ENCODE measurements at places on chromosomes 2 and 18.

- DNase-seq: peak; percentile 33
These were observed 465 bp downstream of the SEPTIN10 start for GRCh38 chr2:109613081-109613921.

DNA sequence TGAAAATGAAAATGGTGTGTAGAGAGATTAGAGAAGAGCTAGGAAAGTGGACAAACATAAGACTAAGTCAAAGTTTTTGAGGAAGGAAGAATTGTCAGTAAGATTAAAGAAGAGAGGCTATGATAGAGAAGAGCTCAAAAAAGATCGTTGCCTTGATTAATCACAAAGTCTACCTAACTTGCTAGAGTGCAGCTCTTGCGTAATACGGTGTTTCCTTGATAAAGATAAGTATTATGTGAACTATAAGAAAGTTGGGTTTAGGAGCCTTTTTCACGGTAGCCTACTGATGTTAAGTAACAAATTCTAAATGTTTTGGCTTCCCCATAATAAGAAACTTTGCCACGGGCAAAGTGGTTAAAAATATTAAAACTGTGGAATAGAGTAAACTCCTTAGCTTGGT, 226.4 kb upstream of the NRXN1 start:
- DNase-seq: no peak

DNA sequence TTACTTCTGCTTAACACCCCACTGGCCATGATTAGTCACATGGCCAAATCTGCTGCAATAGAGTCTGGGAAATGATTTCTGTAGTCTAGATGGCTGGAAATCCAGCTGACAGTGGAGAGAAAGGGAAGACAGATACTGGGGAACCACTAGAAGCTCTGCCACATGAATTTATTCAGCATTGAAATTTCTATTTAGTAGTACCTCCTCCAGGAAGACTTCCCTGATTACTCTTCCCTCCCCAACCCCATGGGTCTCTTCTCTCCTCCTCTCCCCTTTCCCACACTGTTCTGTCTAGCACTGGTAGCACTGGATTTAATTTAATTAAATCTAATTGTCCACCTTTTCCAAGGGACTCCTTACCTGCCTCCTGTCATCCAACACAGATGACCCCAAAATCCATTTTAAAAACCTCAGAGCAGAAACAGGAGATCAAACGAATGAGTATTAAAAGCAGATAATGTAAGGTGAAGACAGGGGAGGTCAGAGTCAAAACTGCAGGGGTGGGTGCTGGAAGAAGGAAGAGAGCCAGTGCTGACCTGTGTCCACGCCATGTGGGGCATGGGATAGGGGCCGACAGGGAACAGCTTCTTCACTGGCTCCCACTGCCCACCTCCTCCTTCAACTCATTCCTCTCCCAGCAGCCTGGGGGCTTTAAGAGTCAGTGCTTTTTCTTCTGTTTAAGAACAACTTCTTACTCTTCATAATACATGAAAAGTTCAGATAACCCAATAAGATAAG, 169.2 kb upstream of the HS6ST1 start:
- DNase-seq: no peak

GRCh38 chr2:236776695-236777251, 207.1 kb downstream of the ACKR3 start:
- peak; percentile 48 for DNase-seq

DNA sequence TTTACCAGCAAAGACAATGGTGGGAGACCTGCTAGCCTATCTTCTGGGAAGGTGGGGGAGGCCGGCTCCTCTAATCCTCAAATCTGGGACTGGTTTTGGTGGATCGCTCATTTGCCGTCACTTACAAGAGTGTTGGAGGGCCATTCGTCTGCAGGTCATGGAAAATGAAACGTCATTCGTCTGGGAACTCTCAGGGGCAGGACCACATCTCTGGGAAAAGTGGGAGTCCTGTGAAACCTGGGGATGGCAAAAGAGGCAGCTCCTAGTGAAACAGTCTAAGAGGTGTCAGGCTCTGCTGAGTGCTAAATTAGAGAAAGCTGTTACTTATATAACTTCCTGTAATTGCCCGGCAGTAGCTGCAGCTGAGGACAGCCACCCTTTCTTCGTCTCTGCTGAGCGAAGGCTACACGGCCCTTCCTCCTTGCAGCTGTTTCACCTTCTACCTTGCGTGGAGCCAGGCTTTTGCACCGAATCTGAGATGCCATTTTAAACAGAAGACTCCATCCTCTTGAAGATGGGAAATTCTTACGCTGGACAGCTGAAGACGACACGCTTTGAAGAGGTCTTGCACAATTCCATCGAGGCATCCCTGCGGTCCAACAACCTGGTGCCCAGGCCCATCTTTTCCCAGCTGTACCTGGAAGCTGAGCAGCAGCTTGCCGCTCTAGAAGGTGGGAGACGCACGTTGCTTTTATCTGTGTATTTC, 22.4 kb downstream of the GREB1 start:
- DNase-seq: no peak

DNA sequence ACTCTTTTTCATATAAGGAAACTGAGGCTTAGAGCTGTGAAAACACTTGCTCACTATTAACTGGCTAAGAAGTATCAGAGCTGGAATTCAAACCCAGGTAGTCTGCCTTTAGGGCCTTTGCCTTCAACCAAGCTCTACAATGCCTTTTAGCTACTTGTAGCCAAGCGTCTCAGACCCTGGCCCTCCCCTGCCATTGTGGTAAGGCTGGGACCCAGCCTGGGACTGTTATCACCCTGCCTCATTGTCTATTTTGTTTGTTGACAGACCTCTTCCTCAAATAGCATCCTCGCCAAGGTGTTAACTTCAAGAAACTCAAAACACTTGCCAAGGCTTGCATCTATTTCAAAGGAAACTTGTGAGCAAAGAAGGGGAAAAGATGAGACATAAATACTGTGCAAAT, 76.7 kb upstream of the CD28 start:
- no peak for DNase-seq

Measured in GM04504 (cell line).